G401 (cell line): ENCODE measurements at places on chromosomes 2 and 18.

DNA sequence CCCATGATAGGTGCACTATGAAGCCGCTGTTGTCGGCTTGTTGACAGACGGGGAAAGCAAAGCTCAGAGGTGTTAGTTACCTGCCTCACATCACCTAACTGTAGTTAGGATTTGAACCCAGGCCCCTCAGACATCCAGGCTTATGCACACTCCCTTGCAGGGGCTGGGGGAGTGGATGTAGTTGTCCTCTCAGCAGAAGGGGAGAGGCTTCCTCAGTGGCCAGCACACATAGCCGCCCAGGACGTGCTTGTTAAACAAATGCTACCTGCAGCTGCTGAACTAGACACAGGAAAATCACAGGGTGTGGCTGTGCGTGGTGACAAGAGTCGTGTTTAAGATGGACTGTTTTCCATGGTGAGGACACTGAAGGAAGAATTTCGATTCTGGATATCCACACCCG is 39.2 kb downstream of the GREB1 start:
- DNase-seq = no peak

DNA sequence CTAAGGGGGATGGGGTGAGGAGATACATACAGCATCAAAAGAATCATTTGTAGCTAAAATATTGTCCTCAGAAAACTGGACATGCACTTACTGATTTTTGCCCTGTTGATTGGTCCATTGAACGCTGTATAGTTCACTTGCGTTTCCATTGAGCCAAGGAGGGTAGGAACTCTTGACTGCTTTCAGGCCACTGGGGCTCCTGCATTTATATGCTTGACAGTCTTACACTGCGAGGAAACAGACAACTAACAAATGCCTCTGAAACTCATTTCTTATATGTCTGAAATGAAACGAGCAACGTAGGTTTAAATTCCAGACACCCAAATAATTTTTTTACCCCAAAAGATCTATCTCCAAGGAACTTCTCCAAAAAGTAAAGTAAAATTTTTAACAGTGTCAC is 42.1 kb downstream of the ARL5A start:
- DNase-seq = no peak

DNA sequence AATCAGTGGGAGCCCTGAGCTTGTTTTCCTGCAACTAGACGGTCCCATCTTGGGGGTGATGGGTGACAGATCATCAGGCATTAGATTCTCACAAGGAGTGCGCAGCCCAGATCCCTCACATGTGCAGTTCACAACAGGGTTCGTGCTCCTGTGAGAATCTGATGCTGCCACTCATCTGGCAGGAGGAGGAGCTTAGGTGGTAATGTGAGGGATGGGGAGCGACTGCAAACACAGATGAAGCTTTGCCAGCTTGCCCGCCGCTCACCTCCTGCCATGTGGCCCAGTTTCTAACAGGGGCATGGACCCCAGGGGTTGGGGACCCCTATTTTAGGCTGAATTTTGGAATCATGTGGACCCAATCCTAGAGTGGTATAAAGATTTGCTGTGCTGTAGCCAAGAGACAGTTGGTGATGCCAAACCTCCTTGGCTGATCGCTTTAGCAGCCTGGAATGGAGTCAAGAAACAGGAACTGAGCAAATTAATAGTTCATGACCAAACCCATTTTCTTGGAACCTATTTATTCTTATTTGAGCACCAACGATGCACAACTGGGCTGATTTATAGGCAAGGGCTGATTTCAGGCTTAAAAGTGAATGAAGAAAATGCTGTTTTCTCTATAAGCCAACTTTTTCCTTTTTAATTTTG is 25.7 kb downstream of the LPIN1 start:
- peak; percentile 81 for DNase-seq

GRCh38 chr2:114330594-114330993 is 111.8 kb upstream of the DPP10 start:
- DNase-seq = no peak

DNA sequence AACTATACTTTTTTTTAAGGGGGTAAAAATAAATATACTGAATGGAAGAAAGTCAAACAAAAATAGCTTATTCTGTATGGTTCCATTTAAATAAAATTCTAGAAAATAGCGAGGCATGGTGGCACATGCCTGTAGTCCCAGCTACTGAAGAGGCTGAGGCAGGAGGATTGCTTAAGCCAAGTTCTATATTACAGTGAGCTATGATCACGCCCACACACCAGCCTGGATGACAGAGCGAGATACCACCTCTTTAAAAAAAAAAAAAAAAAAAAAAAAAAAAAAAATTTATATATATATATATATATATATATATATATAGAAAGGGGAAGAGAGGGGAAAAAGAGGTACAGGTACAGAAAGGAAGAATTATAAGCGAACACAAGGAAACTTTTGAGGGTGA is 77.7 kb downstream of the MEMO1 start:
- DNase-seq = no peak

- no peak for DNase-seq
These were observed 177.7 kb downstream of the PIEZO2 start for GRCh38 chr18:10971717-10972116.

- no peak for DNase-seq
These were observed 961 bp downstream of the RBM43 start for GRCh38 chr2:151260573-151261230.

GRCh38 chr2:105712981-105713596 is 31.6 kb upstream of the NCK2 start:
- DNase-seq = no peak

- DNase-seq = no peak
These were observed 328.4 kb downstream of the PAX3 start for GRCh38 chr2:221970389-221970788.

DNA sequence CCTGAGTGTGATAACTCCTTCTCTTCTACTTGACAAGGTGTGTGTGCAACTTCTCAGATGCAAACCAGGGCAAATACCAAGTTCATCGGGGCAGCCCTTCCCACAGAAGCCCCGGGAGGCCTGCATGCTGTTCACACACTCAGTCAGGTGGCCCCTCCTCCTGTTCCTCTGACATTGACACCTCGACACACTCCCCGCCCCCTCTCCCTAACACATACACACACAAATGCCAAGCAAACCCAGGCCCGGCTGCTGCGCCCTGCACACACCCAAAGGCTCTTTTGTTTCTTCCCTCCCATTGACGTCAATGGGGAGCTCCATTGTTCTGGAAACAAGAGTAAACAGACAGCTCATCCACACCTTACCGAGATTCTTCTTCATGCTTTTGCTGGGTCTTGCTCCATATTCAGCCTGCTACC is 1.7 kb upstream of the PER2 start:
- no peak for DNase-seq

DNA sequence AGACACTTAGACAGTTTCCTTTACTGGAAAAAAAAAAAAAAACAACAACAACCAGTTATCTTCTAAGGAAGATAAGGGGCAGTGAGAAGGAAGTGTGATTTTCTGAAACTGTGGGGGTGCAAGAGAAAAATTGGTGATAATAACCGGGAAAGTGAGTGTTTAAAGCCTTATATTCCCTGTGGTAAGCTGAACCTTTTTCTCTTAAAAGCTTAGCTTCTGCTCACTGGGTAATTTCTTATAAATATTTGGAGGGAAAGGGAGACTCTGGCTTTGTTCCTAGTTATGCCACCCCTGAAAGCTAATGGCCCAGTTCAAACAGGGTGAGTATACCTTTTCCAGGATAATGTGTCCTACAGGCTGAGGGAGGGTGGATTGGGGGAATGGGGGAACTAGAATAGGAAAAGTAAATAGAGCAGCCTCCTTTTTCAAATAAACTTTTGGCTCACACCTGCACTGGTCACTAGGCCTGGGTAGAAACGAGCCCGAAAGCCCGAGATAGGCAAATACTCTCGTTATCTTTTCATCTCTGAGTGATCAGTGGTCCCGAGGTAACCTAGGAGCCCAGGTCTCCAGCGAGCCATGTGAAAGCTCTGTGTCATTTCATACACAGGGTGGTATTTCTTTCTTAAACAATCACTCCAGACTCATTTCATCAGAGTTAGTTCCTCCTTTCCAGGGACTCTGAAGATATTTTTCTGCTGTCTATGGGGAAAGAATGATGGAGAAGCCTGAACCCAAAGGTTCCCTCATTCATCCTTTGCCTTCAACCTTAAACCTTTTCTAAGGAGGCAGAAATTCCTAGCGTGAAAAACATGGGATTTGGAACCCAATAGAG is 15.5 kb upstream of the SRBD1 start:
- no peak for DNase-seq
